Substantia nigra (tissue), 51 donors: ENCODE measurements at places on chromosomes 2 and 18.

DNA sequence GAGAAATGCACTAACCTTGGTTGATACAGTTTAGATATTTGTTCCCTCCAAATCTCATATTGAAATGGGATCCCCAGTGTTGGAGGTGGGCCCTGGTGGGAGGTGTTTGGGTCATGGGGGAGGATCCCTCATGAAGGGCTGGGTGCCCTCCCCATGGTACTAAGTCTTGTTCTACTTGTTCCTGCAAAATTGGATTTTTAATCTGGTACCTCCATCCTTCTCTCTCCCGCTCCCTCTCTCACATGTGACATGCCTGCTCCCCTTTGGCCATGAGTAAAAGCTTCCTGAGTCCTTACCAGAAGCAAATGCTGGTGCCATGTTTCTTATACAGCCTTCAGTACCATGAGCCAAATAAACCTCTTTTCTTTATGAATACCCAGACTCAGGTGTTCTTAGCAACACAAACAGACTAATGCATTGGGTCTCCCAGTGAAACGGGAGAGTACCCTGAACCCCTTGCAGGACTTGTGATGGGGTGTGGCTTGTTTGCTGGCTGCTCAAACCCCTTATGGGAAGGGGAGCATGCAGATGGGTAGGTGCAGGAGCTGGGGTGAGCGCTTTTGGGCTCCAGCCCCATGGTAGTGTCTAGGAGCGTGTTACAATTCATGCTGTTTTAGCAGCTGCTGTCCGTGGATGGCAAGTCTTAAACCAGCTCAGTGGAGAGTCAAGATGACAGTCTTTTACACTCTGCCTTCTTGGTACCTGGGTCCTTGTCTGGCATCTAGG, 27.2 kb downstream of the FAHD2B start:
- DNase-seq: no peak

GRCh38 chr2:207812058-207812725, 42.5 kb upstream of the FZD5 start:
- no peak for DNase-seq

GRCh38 chr2:66888791-66889631, 454.1 kb downstream of the MEIS1 start:
- DNase-seq: no peak

DNA sequence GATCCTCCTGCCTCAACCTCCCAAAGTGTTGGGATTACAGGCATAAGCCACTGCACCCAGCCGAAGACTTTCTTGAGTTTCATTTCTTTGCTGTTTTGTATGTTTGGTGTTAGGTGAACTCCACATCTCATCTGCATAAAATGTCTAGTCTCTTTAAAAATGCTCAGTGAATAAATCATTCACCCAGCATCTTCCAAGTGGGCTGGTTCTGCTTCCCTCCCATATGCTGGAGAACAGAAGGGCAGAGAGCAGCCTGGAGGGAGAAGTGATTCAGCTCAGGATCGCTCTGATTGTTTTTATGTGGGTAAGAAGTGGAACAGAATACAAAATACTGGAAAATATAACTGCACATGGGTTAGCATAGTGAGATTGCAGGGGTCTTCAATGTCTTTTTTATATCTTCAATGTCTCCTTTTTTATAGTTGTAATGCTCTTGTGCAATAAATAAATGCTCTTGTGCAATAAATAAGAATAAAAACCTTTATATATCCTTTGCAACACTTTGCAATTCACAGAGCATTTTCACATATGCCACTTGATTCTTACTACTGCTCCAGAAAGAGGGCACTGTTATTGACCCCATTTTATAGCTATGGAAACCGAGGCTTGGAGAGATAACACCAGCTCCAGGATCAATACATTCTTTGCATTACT, 253.0 kb upstream of the NCKAP5 start:
- no peak for DNase-seq

GRCh38 chr2:181724662-181725061, 44.3 kb upstream of the NEUROD1 start:
- no peak for DNase-seq

- DNase-seq: no peak
These were observed 131.2 kb upstream of the CCDC195 start for GRCh38 chr2:224847381-224847780.

- DNase-seq: peak; percentile 32
These were observed 146.0 kb downstream of the SETBP1 start for GRCh38 chr18:44826418-44827259.
